NCI-H1694 (cell line): ENCODE measurements at places on chromosomes 3 and 15.

DNA sequence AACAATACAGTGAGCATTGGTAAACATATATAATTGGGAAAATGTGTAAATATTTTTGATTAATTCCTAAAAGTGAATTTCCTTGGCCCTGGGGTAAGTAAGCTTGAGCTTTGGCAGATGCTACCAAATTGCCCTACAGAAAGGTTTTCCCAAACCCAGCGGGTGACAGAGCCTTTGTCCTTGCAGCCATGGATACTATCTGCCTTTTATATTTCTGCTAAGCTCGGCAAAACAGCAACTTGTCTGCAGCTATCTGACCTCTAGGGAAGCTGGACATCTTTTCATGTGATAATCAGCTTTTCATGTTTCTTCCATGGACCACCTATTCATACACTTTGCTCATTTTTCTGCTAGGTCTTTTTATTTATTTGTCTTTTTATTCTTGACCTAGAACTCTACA, 64.7 kb upstream of the SEC22A start:
- DNase-seq: no peak

DNA sequence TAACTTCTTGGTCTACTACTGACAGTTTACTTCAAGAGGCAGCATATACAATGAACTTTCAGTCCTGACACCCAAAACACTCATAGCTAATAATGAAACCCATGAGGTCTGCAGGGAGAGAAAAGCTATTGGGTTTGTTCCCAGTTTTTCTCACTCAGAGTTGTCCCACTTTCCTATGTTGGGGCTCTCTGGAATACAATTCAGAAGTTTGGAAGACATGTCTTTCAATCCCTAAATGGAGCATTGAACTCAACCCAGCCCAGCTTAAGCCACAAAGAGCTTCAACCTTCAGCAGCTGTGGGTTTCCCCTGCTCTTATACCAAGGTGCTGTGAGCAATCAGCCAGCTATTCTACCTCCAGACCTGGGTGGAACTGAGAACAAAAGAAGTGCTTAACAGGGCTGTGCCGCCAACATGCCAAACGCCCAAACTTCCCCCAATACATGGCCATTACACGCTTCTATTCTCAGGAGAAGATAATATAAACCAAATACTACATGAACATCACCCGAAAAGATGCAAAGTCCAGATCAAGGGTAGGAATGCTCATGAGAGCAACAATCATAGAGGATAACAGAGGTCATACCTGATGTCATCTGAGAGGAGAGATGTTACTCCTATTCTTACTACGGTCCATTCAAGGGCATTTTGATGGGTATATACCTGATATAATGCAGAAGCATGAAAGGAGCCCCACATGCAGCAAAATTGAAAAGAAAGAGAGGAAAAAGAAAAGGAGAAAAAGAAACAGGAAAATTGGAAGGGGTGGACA, 131.2 kb upstream of the TGFBR2 start:
- no peak for DNase-seq

DNA sequence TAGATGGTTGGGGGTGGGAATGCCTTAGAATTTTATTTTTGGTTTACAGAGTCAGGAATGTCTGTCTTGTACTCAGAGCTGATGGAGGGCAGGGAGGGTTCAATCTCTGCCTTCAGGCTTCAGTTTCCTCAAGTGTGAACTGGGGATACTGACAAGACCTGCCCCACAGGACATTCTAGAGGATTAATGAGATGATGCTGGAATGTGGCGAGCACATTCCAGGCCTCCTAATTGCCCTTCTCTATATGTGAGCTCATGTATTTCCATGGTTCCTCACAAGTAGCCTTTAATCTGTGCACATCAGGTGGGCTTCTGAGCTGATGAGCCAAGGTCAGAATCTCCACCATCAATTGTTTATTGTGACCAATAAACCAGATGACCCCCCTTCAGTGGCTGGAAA, 90.4 kb downstream of the CACNA2D3 start:
- no peak for DNase-seq

DNA sequence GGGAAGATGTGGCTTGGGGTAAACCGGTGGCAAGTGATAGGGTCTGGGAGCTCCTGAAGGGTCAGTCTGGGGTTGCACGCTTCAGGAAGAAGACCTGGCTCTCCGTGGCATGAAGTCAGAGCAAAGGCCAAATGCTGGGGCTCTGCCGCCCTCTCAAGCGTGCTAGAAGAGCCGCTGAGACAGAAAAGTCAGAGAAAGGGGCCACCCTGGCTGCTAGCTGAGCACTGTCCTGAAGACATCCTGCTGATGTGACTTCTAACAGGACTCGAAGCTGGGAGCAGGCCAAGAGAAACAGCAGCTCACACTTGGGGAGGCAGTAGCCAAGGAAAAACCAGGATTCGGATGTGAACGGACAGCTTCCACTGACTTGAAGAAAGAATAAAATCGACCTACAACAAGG, 270.4 kb downstream of the OCA2 start:
- no peak for DNase-seq

DNA sequence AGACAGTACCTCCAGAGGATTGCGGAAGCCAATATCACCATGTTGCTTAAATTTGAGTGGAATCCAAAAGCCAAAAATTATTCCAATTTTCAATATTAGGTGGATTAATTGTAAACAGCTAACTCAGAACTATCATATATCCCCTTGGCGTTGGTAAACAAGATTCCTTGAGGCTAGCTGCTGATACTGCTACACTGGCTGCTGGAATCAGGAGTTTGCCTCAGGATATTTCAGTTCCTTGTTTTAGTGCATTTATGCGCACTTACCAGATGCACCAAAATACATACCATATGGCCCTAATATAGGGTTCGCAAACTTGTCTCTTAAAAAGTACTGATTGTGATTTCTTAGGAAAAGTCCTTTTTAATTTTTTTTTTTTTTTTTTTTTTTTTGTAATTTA, 605.2 kb upstream of the NAALADL2 start:
- DNase-seq: no peak

DNA sequence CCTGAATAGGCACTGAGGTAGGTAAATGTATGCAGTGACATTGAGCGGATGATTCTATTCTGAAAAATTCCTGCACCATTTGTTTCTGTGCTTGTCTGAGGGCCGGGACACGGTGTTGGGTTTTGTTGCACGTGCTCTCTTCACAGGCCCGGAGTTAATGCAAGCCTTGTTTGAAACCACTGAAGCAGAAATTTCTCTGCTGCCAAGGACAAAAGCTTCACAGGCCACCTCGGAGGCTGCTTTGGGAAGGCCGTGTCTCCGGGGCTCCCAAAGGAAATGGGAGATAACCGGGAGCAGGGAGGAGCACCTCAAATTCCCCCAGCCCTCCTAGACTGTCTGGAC, 179.4 kb downstream of the OPA1 start:
- DNase-seq: no peak

DNA sequence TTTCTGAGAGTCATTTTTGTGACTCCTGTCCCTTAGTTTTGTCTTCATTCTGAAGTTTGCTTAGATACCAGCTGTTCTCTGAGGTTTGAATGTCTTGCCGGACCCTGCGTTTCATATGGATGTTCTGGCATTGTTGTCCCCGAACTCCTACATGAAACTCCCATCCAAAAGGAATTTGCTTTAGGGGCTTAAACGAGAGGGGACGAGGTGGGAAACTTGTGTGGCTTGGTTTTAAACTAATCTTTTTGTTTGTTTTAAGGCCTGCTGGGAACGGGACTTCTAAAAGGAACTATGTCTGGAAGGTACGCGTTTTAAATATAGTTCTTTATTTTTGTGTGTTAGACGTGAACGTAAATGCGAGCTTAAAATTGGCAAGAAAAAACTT, 679 bp downstream of the RPL35A start:
- no peak for DNase-seq

DNA sequence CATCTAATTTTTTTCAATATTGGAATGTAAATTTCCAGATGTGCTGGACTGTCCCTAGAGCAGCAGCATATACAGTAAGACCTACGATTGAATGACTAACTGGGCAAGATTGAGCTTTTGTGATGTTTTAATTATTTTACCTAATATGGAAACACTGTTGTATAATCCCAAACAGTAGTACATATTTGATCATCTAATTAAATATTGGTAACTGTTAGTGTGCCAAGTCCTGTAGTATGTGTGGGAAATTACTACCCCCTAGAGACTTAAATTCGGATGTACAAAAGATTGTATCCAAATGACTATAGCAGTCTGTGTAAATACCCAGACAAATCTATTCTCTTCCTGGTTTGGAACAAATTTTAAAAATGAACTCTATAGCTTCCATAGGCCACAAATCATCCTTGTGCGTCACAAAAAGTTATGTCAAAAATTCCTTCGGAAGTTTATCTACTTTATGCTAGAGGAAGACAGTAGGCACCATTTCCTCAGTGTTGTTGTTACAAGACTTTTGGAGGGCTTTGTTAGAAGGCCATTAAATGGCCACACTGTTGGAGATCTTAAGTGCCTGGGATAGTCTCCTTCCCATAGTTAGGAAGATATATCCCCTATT, 41.6 kb downstream of the NKIRAS1 start:
- no peak for DNase-seq

DNA sequence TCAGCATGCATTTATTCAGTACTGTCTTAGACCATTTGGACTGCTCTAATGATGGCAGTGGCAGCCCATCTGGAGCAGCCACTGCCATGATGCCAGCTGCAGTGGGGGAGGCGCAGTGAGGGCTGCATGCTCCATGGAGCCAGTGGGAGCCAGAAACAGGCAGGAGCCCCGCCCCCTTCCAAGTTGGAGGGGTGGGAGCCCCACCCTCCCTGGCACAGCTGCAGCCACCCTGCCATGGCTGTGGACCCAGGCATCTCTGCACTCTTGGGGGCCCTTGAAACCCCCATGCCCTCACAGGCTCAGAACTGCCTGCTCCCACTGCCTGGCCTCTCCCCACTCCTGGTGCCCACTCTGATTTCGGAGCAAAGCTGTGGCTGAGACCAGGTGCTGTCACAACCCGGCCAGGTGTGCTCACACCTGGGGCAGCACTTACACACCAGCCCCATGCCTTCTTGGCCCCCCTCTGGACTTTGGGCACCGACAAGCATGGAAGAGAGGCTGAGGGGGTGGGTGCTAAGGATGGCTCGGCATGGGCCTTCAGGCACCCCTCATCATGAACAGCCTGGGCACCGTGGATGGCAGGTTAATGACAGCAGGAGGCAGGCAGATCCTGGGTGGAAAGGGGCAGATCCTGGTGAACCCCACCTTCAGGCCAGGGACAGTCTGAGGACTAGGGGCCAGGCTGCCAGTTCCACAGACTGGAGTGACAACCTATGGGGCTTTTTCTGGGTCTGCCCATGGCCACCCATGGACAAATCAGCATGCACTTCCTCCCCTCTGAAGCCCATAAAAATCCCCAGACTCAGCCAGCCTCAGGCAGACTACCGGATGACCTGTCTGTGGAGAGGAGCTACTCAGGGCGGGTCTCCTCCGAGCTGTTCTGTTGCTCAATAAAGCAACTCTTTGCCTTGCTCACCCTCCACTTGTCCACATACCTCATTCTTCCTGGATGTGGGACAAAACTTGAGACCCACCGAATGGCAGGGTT, 18.3 kb downstream of the TBC1D21 start:
- DNase-seq: no peak

DNA sequence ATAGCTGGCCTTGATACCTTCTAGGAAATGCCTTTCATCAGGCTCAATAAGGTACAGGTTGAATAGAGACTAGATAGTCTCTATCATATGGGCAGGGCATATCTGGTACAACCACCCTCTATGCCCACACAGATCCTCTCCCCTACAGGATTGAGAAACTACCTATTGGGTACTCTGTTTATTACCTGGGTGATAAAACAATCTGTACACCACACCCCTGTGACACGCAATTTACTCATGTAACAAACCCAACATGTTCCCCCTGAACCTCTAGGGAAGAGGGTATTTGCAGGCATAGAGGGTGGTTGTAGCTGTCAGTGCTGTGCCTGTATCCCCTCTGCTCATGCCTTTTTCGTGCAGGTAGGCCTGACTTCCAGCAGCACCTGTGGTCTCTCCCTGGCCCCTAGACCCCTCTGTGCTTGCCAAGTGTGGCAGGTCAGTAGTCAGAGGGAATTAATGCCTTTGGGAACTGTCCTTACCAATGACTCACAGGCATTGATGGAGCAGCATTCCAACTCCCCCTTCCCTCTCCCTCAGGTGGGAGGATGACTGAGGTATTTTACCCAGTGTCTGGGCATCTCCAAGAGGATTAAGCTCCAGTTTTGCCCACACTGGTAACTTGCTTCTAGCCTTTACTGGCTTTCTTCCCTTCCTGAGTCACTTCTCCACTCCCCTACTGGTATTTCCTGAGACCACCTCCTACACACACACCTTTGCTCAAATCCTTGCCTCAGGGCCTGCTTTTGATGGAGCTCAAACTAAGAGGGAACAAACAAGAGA, 18.3 kb downstream of the CLSTN2 start:
- no peak for DNase-seq

DNA sequence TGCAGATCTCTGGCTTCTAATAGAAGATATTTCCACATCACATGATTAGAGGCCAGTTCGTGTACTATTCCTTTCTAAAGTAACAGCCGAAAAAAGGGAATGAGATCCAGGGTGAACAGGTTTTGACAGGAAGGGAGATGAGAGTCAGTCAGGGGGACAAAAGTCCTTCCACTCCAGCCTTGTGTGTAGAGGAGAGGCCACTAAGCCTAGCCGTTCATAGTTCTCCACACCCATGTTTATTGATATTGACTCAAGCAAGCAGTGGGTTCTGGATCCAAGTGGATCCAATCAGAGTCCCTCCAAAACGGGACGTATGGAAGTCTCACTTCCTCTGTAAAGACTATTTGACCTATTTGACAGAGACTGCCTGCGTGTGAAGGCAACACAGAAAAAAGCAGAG, 80.4 kb upstream of the LRIG1 start:
- no peak for DNase-seq

GRCh38 chr3:112476346-112476745, 22.9 kb downstream of the BTLA start:
- no peak for DNase-seq

- no peak for DNase-seq
Measured at GRCh38 chr3:126490619-126491018, 14.9 kb upstream of the ZXDC start.

- DNase-seq: no peak
Measured at GRCh38 chr15:83769411-83769999, 115.6 kb downstream of the ADAMTSL3 start.

GRCh38 chr3:161081633-161082032, 23.5 kb downstream of the B3GALNT1 start:
- DNase-seq: no peak

- no peak for DNase-seq
Measured at GRCh38 chr3:137020315-137020714, 62.5 kb downstream of the IL20RB start.

- DNase-seq: no peak
Measured at GRCh38 chr3:52719618-52720017, 13.7 kb downstream of the SPCS1 start.

DNA sequence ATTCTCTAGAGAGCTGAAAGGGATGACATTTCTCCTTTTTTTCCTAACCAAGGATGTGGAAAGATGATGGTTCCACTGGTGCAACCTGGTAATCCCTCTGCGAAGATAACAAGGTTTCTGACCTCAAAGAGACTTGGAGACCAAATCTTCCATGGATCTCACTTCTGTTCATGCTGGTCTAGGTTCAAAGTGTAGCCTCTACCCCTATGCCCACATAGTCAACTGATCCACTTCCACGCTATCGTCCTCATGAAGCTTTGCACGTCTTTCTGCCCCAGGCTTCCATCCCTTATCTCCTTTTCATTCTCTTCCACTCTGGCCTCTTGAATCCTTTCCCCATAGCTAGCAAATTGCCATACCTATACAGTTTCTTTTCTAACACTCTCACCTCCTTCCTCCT, 8.8 kb upstream of the MED12L start:
- no peak for DNase-seq
